ENCODE measurements at places on chromosomes 12 and 14. TPM values are rescaled to one million over a fixed set of nuclear protein-coding genes. Genes with fewer than 3 reads are reported as not detected.
A peak's percentile ranks its signal among the peaks of the same experiment; 100 is the strongest.

Gene TAS2R42
- not detected for total RNA-seq

Gene ZDHHC22
- 0.24 TPM for total RNA-seq

Gene PRH2
- not detected for total RNA-seq

Gene ATXN7L3B
- total RNA-seq, result 25.0 TPM

Gene CCDC88C
- 29.6 TPM for total RNA-seq

DNA sequence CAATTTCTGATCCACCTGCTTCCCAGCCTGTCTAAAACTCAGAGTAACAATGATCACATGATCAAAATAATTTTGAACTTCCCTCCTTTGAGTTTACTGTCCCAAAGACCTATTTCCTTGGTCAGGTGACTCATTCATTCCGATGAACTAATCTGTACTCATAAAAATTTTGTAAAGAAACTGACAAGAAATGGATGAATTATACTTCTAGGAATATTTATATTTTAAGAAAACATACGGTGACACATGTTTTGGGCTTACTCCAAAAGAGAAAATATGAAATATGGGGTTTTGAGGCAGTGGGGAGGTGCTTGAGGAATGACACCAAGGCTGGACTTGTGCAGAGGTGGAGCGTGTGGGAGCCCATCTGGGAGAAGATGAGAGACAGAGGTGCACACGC lies 42.0 kb downstream of the GUCY2C start:
- no peak overlapping the region for H3K27ac ChIP-seq
- H3K4me1 ChIP-seq, result no peaks in the 10 kb centered on the region
- no peaks in the 10 kb centered on the region for H3K36me3 ChIP-seq

DNA sequence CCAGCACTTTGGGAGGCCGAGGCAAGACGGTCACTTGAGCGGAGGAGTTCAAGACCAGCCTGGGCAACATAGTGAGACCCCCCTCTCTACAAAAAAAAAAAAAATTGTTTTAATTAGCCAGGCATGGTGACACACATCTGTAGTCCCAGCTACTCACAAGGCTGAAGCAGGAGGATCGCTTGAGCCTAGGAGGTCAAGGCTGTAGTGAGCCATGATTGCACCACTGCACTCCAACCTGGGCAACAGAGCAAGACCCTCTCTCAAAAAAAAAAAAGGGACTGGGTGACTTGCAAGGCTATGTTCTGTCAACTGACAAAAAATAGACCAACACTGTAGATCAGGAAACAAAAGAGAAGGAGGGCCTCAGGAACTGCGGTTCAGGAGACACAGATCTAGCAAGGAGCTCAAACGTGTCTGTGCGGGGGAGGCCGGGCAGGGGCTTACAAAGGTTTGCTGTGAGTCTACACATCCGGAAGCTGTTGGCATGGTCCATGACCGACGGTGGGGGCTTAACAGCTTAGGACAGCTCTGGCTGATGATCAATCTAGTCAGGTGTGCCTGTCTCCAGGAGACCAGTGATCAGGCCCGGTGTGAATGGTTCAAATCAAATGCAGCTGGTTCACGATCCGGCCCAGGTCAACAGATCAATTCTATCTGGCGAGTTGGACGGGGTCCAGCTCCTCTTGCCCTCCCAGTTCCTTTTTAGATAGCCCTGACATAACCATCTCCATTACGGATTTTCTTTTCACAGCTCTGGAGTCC lies 31.7 kb upstream of the INF2 start:
- no peaks in the 10 kb centered on the region for H3K36me3 ChIP-seq
- no peak for DNase-seq
- no peak overlapping the region for H3K27ac ChIP-seq
- no peaks in the 10 kb centered on the region for H3K4me1 ChIP-seq
- H3K4me3 ChIP-seq, result no peak overlapping the region

DNA sequence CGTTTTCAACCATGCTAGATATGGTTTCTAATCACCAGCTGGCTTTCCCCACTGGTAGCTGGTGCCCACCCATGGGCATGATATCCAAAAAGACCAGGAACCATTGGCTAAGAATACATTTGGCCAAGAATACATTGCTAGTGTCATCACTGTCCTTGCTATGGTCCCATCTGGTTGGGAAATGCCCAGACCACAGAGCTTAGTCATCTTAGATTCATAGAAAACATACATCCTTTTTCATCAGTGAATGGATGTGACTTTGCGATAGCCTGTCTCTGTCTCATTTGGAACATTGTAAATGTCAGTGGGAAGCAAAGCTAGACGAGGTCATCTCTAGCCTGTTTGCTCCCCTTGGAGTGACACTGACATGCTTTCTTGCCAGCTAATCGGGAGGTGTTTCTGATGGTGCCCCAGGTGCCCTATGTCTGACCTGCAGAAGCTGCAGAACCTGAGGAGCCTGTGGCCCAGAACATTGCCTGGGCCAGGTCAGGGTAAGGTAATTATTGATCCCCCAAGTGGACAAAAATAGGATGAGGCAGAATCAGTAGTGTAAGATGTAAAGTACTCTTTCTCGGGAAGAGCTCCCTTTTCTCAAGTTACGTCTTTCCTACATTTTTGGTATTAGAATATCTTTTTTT lies 194.8 kb downstream of the SLC41A2 start:
- H3K27ac ChIP-seq, result no peak overlapping the region
- peaks cover 5% of the 10 kb centered on the region for H3K36me3 ChIP-seq
- H3K4me1 ChIP-seq, result no peaks in the 10 kb centered on the region

GRCh38 chr12:45745861-45746277 lies 16.4 kb downstream of the ARID2 start:
- H3K27me3 ChIP-seq, result no peaks in the 10 kb centered on the region
- no peaks in the 10 kb centered on the region for H3K36me3 ChIP-seq
- no peak overlapping the region for H3K27ac ChIP-seq
- H3K4me1 ChIP-seq, result no peaks in the 10 kb centered on the region

- H3K27me3 ChIP-seq, result no peaks in the 10 kb centered on the region
- H3K36me3 ChIP-seq, result peaks cover 31% of the 10 kb centered on the region
- H3K4me3 ChIP-seq, result peak overlapping the region; percentile 50
- H3K27ac ChIP-seq, result peak overlapping the region; percentile 14
Measured at GRCh38 chr14:90398315-90398839, 1.5 kb downstream of the CALM1 start.

GRCh38 chr12:32155041-32155440 lies 48.4 kb downstream of the BICD1 start:
- no peaks in the 10 kb centered on the region for H3K36me3 ChIP-seq
- H3K4me1 ChIP-seq, result no peaks in the 10 kb centered on the region
- no peak for DNase-seq

DNA sequence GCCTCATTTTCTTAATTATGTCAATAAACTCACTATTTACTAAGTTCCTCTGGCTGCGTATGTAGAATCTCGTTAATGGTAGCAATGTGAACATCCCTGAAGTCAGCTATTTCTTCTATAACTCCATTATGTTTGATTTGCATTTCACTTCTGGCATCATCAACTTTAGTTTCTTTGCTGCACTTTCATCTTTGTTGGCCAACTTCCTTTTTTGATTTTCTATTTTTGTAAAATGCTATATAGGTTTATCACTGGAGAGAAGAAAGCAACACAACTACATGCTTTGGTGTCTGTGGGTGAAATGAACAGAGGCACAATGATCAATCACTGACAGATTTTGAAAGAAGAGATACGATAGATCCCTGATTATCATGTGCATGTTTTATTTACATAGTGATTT lies 58.5 kb upstream of the ATF7IP start:
- H3K36me3 ChIP-seq, result no peaks in the 10 kb centered on the region
- no peaks in the 10 kb centered on the region for H3K4me1 ChIP-seq
- H3K27me3 ChIP-seq, result no peaks in the 10 kb centered on the region
- DNase-seq, result no peak
- no peak overlapping the region for H3K27ac ChIP-seq

- H3K4me1 ChIP-seq, result peaks cover 3% of the 10 kb centered on the region
- DNase-seq, result peak; percentile 95
- H3K36me3 ChIP-seq, result no peaks in the 10 kb centered on the region
- no peaks in the 10 kb centered on the region for H3K27me3 ChIP-seq
- H3K27ac ChIP-seq, result no peak overlapping the region
Measured at GRCh38 chr14:90454041-90455000, 57.5 kb downstream of the CALM1 start.

DNA sequence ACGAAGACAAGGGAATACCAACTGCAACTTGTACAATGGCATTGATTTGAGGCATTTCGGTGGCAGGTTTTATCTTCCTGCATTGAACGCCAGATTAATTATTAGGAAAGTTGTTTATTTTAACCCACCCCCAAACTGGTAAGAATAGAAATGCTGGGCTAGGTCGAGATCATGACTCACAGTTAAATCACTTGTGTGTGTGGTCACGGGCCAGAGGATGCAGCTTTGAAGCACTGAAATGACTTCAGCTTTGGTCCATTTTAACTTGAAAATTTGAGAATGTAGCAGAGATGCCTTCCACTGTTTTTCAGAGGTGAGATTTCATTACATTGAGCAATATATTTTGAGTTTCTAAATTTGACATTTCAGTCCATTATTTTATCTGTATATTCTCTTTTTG lies 23.6 kb upstream of the KCNH3 start:
- H3K4me3 ChIP-seq, result no peak overlapping the region
- H3K27ac ChIP-seq, result peak overlapping the region; percentile 62
- H3K36me3 ChIP-seq, result peaks cover 9% of the 10 kb centered on the region
- no peaks in the 10 kb centered on the region for H3K27me3 ChIP-seq

DNA sequence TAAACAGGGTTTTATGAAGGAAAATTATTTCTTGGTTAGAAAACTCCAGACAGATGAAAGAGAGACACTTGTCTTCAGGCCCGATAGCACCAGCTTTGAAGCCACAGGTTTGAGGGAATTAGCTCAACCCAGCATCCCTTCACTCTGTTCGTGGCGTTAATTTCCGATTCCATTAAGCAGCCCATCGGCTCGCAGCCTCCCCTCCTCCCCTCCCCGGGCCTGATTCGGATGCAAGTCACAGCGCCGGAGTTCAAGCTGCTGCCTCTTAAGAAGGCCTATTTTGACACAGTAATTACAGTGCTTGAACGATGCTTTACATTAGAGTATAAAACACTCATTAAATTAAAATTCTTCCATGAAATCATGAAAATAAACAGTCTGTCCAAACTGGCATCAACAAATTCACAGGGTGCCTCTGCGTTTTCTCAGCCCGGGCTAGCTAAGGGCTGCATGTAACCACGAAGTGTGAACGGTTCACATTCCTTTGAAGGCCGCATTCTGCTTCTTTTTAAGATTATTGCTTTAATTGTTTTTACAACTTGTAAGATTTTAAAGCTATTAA lies 145.8 kb downstream of the DICER1 start:
- no peak overlapping the region for H3K27ac ChIP-seq
- no peaks in the 10 kb centered on the region for H3K36me3 ChIP-seq
- DNase-seq, result no peak
- H3K4me1 ChIP-seq, result no peaks in the 10 kb centered on the region

DNA sequence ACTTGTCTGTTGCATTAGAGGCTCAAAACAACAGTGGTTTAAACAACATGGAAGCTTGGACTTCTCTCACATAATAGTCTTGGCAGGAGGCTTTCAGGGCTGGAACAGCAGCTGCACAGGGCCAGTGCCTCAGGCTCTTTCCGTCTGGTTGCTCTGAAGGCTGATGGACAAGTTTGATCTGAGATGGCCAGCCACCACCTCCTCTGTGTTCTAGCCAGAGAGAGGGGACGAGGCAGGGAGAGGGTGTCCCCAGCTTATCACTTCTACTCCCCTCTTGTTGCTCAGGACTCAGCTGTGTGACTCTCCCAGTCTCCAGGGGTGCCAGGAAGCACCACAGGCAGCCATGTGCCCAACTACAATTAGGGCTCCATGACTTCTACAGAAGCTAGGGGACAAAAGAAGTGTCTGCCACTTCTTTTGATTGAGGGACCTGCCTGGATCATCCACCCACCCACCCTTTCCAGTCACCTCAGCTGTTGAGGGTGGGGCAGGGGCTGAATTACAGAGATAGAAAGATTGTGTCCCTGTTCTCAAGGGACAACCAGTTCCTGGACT lies 46.6 kb downstream of the SMIM41 start:
- no peak overlapping the region for H3K4me3 ChIP-seq
- peak overlapping the region; percentile 98 for H3K27ac ChIP-seq
- DNase-seq, result peak; percentile 19

GRCh38 chr14:99156814-99157213 lies 115.2 kb downstream of the BCL11B start:
- H3K4me3 ChIP-seq, result no peak overlapping the region
- H3K27me3 ChIP-seq, result no peaks in the 10 kb centered on the region
- H3K36me3 ChIP-seq, result no peaks in the 10 kb centered on the region
- DNase-seq, result no peak

DNA sequence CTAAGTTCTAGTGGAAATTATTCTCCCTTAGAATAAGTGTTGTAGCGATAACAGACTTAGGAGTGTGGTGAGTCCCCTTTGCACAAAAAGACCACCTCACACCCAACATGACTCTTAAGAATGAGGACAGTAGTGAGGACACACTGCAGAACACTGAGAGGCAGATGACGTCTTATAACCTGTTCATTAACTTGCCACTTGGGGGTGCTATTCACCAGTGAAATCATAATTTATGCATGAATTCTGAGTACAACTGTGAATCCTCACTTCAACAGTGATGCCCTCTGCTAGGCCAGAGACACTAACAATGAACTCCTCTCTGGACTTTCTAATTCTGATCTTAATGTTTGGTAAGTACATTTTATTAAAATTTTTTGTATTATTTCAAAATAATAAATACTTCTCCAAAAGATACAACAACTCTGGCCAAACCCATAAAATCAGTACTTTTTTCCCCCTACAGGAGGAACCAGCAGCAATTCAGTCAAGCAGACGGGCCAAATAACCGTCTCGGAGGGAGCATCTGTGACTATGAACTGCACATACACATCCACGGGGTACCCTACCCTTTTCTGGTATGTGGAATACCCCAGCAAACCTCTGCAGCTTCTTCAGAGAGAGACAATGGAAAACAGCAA lies 274.7 kb downstream of the DAD1 start:
- peaks cover 7% of the 10 kb centered on the region for H3K27me3 ChIP-seq
- peak; percentile 54 for DNase-seq

DNA sequence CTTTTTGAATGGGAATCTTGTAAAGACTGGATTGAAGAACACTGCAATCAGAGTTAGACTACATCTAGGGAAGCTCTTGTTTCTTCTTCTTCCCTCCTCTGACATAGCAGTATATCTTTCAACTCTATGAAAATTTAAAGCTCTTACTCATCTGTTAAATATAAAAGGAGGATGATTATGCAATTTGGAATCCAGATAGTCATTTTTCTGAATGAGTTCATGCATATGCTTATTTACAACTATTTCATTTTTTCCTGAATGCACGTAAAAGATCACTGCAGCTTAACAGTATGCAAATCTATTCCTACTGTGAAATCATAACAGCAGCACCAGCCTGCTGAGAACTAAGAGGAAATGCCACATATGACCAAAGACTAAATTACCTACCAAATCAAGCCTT lies 133.5 kb upstream of the TMCC3 start:
- H3K36me3 ChIP-seq, result no peaks in the 10 kb centered on the region
- H3K4me3 ChIP-seq, result no peak overlapping the region
- no peak for DNase-seq
- H3K27me3 ChIP-seq, result no peaks in the 10 kb centered on the region
- peaks cover 9% of the 10 kb centered on the region for H3K4me1 ChIP-seq
- no peak overlapping the region for H3K27ac ChIP-seq
